NCI-H345 (cell line): ENCODE measurements at places on chromosomes 1 and 21.

GRCh38 chr1:12511516-12512468 lies 106.2 kb downstream of the DHRS3 start:
- DNase-seq, result no peak

- DNase-seq, result no peak
These were observed 42.0 kb downstream of the FCRL3 start for GRCh38 chr1:157658571-157658970.

GRCh38 chr1:190147616-190148015 lies 330.0 kb downstream of the BRINP3 start:
- DNase-seq, result no peak

GRCh38 chr1:164836614-164837018 lies 277.6 kb downstream of the PBX1 start:
- DNase-seq, result peak; percentile 44

DNA sequence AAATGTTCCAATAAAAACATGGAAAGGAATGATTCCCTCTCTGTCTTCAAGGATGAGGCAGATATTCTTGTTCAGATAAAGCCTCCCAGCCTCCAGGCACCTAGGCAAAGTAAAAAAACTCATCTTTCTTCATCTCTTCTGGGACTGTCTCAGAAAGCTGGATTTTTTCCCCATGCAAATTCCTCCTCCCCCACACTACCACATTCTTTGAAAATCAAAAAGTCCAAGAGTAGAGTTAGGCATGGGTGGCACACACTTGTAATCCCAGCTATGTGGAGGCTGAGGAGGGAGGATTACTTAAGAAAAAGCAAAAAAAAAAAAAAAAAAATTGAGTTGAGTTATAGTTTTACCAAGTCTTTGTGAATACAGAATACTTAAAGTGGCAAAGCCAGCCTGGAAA lies 82.8 kb downstream of the GLUL start:
- no peak for DNase-seq

- DNase-seq, result peak; percentile 46
These were observed 7.3 kb upstream of the SIM2 start for GRCh38 chr21:36691555-36692041.

DNA sequence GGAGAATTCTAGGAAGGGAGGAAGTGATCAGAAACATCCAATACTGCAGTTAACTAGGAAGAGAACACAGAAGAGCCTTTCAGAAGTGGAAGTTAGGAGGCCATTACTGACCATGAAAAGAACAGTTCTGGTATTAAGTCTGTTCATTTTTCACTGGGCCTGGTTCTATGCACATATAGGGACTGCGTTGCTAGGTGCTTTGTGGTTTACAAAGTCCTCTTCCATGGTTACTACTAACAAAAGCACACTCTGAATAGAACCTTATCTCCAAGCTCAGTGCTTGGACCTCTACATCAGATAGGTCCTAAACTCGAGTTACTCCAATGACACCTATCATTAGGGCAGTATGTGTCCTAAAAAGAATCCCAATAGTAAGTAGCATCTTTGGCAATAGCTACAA lies 75.4 kb downstream of the RPAP2 start:
- DNase-seq, result no peak

DNA sequence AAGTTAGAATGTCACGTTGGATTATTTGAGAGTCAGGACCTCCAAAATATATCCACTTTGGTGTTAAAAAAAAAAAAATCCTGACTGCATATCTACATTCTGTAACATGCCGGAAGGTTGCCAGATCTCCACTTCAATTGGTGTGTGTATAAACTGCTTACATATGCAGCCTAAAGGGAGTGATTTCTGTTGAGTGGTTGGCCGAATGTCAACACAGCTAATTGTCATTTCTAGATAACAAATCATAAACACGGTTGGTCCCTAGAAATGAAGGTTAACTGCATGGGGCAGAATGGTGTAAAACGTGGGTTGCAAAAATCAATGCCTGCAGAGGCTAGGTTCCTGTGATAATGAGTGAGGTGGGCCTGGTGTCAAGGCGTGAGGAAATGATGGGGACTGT lies 15.0 kb upstream of the ROR1 start:
- peak; percentile 18 for DNase-seq

GRCh38 chr21:38898422-38899096 lies 92.8 kb downstream of the ETS2 start:
- DNase-seq, result no peak
